ENCODE measurements at places on chromosomes 12 and 14.
A peak's percentile ranks its signal among the peaks of the same experiment; 100 is the strongest.

- no peak for DNase-seq
Measured at GRCh38 chr12:92574051-92574783, 128.6 kb upstream of the PLEKHG7 start.

- DNase-seq, result no peak
Measured at GRCh38 chr12:26273811-26274210, 78.4 kb downstream of the SSPN start.

- DNase-seq, result no peak
Measured at GRCh38 chr14:95679998-95680735, 6.1 kb upstream of the TCL1B start.

- no peak for DNase-seq
Measured at GRCh38 chr12:116920939-116921338, 10.2 kb downstream of the FBXW8 start.

DNA sequence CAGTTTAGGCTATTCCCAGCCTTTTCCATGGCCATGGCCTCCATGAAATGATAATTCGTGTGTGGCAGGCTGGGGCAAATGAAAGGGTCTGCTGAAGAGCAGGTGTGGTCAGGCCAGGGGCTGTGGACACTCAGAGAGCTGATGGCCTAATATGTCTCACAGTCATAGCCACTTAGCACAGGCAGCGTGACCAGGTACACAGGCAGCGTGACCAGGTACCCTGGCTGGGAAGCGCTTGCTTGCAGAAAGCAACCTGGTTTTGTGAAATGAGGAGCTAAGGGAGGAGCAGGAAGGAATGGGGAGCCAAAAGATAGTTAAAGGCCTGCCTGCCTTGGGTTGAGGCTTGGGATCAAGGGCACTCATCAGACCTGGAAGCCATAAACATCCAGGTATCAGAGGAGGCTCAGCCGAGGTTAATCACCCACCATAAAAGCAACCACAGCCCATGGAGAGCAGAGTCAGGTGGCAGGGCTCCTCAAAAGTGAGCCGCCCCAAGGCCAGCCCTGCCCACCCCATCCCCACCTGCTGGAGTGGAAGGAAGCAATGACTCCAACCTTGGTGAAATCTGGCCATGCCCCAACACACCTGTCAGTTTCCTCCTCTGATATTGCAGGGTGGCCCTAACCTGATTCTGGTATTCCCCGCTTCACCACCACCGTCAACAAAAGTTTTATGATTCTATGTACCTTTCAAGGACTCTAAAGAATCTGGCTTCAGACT lies 8.0 kb upstream of the KRT8 start:
- no peak for DNase-seq

DNA sequence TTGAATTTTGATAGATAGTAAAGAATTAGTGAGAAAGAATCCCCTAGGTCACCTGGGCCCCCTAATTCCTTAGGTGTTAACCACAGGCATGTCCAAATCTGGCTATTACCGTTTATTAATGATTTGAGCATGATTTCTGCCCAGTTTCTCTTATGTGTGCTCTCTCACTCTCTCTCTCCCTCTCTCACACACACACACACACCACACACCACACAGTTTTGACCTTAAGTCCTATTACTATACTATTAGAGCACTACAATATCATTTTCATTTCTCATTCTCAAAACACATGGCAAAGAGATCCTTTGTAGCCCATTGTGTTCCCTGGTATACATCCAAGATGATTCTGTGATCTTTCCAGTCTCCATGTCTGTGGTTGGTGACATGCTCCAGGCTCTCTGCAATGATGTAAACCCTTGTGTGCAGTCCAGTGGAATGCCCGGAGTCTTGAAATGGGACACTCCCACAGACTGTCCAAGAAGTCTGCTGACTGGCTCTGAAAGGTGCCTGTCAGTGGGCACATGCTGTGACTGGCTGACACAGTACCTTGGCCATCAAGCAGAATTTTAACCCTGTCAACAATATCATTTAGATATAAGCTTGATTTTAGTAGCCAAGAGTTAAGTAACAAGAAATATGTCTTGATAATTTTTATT lies 96.2 kb downstream of the FIGNL2 start:
- DNase-seq, result no peak

DNA sequence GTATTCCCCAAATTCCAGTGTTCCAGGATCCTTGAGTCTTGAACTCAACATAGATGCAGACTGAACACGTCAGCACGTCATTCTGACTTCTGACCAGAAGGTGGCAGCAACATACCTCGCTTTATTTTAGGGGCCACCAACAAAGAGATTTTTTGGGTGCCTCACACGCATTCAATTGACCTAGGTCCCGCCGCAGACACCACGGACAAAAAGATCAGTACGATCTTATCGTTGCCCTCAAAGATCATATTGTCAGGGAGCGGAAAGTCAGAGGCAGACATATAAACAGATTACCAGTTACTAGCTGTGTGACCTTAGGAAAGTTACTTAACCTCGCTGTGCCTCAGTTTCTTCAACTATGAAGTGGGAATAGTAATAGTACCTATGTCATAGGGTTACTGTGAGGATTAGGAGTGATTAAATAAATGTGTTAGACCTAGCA lies 6.5 kb upstream of the PRPH start:
- DNase-seq, result peak; percentile 33

- DNase-seq, result no peak
Measured at GRCh38 chr12:90870971-90871725, 83.8 kb downstream of the CCER1 start.

DNA sequence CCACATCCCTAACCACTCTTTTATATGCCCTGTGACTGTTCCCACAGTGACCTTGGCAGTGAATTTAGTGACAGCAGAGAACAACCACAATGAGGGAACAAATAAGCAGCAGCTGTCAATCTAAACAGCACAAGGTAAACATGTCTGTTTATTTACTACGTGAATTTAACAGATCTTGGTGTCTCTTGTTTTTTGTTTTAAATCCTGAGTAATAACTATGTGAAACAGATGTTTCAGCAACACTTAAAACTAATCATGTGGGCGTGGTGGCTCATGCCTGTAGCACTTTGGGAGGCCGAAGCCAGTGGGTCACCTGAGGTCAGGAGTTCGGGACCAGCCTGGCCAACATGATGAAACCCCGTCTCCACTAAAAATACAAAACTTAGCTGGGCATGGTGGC lies 17.0 kb upstream of the CFAP54 start:
- DNase-seq, result no peak

DNA sequence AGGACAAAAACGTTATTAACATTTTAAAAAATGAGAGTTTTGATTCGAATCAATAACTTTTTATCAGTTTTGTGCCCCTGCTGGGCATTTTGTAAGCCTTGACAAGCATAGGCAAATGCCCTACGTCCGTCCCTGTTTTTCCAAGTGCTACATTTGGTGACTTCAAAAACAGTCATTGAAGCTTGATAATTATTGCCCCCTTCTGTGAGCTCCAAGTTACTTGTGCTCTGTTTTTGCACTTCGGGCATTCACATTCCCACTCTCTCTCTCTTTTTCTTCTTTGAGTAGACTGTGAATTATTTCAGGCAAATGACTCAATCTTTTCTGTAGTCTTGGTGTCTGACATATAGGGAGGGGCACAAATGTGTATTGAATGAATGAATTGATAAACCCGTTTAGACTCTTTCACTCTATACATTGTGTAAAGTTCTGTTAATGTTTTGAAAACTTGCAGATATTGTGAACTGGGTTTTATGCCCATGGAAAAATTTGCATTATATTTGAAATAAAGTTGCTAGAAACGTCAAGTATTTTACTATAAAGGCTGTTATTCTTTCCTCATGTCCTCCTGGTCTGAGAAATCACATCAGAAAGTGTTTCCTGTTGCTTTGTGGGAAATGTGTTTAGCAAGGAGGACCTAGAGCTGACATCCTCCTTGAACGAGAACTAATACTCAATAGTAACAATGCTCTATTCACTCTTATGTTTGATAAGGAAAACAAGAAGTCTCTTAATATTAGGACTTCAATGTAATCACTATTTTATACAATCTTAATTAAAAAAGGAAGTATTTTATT lies 1.4 kb downstream of the APAF1 start:
- DNase-seq, result no peak

GRCh38 chr14:97379091-97379531 lies 581.9 kb downstream of the VRK1 start:
- DNase-seq, result no peak

DNA sequence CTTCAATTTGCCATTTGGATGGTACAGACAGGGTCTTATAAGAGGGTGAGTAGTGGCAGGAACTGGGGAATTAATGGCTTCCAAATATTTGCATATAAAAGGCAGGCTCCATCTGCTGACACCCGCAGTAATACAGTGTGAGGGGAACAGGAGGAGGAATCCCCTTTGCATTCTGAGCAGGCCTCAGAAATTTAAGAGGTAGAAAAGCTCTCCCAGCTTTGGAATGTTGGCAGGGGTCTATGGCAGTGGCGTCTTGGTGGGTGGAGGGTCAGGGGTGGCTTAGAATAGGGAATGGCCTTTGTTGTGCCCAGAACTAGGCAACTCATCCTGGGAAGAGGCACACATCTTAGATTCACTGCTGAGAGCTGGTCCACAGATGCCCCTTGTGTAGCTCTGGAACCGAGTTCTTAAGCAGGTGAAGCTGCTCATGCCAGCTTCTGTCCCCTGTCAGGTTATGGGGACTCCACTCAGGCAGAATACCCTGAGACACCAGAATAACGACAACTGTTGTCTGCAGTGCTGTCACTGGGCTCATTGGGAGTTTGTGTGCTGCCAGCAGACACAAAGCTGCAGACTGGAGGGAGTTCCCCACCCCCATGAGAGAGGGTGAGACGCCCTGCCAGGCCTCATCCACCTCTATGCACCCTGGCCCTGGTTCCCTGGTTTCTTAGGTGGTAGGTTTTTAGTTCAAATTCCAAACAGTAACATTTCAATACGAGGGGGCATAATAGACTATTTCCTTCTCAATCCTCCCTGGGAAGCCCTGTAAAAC lies 190.2 kb downstream of the MON2 start:
- DNase-seq, result no peak

DNA sequence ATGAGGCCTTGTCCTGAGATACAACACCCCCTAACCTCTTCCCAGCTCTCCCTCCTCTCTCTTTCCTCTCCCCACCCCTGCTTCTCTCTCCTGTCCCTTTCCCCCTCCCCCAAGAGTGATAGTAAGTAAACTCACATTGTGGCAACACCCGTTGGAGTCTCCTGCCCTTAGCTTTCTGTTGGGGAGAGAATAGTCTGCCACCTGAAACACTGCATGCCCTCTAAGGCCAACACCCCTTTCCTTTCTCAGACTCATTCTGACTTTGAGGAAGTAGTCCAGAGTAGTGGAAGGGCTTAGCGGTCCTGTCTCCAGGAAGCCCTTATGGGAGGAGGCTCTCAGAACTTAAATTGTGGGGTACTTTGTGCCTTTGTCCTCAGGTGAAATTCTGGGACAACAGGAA lies 95.2 kb downstream of the PRKCH start:
- no peak for DNase-seq

DNA sequence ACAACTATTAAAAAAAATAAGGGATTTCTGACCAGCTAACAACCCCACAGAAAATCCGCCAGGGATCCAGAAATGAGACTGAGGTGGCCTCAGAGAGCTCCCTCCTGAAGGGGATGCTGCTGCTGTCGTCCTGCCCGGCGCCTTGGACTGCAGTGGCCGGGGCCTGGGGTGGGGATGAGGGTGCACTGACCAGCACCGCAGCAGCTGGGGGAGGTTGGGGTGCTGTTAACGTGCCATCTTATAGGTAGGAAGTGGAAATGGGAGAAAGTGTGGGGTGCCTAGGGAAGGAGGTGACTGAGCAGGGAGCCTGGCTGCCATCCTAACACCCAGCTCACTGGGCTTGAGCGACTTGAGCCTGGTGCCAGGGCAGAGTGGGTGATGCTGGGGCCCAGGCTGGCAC lies 32.0 kb downstream of the DDX11 start:
- no peak for DNase-seq

- DNase-seq, result no peak
Measured at GRCh38 chr12:88052686-88053085, 23.5 kb upstream of the C12orf50 start.

DNA sequence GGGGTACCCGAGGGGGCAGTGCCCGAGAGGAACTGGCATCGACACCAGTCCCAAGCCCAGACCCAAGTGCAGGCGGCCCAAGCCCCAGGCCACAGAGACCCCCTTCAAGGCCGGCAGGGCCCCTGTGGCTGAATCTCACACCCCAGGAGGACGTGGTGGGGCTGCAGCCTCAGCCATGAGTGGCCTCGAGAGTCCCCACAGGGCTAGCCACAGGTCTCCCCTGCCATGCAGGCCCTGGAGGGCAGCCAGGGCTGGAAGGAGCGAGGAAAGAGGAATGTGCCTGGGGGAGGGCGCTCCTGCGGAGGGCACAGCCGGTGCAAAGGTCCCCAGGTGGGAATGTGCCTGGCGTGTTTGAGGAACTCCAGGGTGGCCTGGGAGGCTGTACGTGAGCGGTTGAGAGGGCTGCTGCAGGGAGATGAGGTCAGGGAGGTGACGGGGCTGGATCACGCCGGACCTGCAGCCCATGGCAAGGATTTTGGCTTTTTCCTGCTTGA lies 86.1 kb downstream of the NCOR2 start:
- no peak for DNase-seq

DNA sequence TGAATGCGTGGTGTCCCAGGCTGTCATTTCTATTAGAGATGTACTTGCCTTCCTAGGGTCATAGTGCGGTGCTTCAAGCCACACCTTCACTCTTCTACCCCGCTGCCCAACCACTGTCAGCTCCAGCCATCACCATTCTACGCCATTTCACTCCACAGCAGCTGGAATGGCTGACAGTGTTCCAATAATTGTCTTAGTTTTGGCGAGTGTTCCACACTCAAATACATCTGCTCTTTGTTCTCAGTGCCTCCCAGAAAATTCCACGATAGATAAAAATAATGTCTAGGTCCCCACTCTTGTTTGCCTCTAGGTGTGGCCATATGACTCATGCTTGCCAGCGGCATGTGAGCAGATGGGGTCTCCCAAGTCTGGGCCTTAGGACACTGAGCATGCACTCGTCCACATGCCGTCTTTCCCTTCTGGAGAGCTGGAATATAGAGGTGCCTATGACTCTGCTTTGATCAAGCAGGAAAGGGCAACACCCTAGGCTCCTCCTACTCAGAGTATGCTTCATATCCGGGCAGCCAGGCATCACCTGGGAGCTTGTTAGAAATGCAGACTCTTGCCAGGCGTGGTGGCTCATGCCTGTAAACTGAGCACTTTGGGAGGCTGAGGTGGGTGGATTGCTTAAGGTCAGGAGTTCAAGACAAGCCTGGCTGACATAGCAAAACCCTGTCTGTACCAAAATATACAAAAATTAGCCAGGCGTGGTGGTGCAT lies 163.0 kb downstream of the BRMS1L start:
- DNase-seq, result no peak

GRCh38 chr12:8847435-8847834 lies 25.0 kb downstream of the A2ML1 start:
- no peak for DNase-seq

DNA sequence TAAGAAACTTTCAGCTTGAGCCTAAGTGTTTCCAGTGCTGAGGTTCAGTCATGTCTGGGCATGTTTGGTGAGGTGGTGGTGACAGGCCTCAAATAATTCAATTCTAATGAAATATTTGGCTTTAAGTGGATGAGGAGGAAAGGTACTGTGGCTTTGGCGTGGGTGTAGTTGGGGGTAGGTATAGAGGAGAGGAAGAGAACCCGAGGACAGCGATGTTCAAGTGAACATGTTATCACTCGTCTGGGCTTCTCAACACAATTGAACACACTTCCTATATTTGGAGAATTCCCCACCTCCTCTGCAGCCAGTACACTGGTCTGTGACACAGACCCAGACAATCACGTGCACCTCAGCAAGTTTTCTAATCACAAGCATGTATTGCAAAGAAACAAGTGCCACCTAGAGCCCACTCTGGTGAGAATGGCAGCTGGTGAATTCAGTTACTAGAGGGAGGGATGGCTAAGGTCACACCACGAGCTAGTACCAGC lies 53.0 kb downstream of the IFNG-AS1 start:
- no peak for DNase-seq

- no peak for DNase-seq
Measured at GRCh38 chr12:66804563-66804974, 125.7 kb upstream of the GRIP1 start.
